ENCODE measurements at places on chromosomes 6 and 20.

- no peak for DNase-seq
Observed at GRCh38 chr6:142635130-142635529, 309.8 kb downstream of the HIVEP2 start.

GRCh38 chr6:49557177-49557576 lies 6.7 kb downstream of the C6orf141 start:
- DNase-seq = no peak

GRCh38 chr6:30843611-30843998 lies 40.7 kb upstream of the DDR1 start:
- DNase-seq = no peak

- DNase-seq = no peak
Observed at GRCh38 chr6:128508588-128509296, 11.7 kb downstream of the PTPRK start.

DNA sequence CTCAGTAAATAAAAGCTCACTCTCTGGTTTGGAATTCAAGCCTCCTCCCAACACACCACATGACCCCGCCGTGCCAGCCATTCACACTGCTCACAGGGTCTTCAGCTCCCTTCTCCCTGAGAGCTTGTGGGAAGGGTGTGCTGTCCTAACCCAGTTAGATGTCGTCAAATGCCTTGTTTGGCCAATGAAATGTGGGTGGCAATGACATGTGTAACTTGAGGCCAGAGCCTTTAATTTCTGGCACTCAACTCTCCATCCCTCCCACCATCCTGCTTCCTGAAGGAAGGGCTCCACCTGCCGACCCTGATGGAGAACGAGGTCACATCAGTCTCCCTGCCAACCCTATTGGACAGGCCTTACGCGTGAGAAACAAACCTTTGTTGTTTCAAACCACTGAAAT lies 224.5 kb upstream of the AGPAT4 start:
- DNase-seq = no peak

DNA sequence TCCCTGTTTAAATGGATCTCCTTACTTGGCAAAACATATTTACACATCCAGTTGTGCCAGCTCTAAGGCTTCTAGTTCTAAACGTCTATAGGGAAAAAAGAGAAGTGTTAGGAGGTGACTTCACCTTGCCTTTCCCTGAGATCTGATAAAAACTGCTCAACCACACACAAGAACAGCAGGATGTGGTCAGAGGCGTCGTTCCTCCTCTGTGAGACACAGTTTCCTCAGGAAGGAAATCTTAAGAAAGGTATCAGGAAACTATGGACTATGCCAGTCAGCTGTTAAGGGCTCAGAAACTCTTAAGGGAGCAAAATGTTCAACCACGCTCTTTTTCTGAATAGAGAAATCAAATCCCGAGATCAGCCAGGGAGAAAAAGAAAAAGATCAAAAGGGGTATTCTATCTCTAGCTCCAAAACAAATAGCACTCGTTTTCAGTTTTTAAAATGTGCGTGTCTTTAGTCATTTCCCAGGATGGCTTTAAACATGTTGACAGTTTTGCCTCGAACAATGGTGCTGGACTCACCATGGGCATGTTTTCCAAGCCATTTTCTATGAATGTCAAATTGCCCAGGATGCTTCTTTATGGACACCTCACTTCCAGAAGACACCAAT lies 154.5 kb downstream of the HACE1 start:
- no peak for DNase-seq

DNA sequence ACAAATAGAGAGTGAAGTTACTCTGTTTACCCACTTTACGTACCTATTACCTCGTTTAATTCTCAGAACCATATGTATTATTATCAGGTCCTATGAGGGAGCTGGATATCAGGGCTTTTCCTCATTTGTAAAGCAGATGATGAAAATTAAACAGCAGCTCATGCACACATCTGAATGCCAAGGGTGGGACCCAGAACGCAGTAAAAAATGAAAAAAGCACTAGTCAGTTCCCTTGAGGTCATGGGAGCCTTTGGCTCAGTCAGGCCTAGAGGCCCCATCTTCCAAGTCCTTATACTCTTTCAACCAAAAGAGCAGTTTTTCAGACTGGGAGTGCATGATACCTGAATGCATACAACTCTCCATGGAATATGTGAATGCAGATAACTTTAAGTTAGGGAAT lies 23.0 kb downstream of the B3GAT2 start:
- no peak for DNase-seq

- peak; percentile 48 for DNase-seq
Observed at GRCh38 chr6:73675466-73676098, 20.4 kb upstream of the CD109 start.

GRCh38 chr6:139927236-139927635 lies 552.8 kb upstream of the CITED2 start:
- no peak for DNase-seq

GRCh38 chr6:41255638-41256246 lies 27.6 kb downstream of the TREML4 start:
- no peak for DNase-seq

DNA sequence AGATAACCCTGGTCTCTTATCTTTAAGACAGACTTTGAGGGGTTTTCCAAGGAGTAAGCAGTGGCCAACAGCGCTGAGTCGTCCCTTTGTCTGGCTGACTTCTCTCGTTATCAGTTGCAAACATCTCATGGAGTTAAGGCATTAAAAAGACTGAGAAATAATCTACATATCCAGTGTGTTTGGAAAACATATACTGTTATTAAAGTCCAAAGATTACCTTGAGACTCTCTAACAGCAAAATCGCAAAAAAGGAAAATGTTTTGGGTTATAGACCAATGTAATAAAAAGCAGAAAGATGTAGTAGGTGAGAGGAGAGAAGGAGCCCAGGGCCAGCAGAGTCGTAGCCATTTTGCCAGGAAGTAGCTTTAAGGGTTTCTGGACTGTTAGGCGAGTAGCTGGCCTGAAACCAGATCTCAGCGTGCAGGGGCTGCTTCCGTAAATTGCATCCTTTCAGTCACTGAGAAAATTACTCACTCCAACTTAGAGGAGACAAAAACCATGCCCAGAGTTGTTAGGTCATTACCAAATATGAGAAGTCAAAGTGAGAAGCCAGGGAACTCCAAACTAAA lies 24.6 kb downstream of the MYLK4 start:
- DNase-seq = no peak

- no peak for DNase-seq
Observed at GRCh38 chr6:43275801-43276576, 22.1 kb upstream of the SLC22A7 start.

DNA sequence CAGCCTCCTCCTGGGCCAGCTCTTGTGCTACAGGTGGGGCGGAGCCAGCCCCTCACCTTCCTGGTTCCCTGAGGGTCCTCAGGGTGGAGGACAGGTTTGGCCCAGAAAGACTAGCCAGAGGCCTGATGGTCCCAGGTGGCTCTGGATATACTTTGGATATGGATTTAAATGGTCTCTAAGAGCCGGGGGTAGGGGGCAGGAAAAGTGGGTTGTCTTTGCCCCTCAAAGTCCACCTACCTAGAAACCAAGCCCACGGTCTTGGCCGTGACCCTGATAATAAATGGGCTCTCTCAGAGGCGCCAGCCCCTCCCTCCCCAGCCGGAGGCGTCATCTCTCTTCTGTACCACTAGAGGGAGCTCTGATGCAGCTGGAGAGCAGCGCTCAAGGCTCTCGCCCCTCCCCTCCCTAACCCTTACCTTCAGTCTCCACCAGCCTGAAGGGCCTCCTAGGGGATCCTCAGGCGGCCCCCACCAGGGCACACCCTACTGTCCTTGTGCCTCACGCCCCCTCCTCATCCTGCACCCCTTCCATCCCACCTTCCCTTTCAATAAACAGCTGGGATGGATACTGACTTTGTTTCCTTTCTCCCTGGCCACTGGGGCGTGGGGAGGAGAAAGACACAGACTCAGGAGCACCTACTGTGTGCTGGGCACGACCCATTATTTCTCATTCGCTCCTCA lies 7.5 kb downstream of the NRSN2 start:
- peak; percentile 68 for DNase-seq

- no peak for DNase-seq
Observed at GRCh38 chr6:8130399-8130798, 28.1 kb upstream of the EEF1E1 start.

DNA sequence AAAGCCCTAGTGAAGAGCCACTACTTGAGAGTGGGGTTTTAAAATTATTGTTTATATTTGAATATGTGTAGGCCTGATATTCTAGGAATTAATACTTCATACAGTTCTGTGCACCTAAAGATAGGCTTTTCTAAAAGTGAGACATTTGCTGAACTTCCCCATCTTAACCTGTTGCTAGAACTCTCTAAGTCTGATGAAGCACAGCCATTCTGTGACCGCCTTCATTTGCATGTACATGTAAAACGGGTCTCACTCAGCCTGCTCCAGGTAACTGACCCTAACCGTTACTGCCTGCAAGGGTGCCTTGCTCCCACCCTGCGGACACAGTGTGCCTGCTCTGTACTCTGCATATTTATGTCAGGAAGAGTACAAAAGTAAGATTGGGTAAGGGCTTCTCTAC lies 44.3 kb upstream of the IRF4 start:
- no peak for DNase-seq

- DNase-seq = no peak
Observed at GRCh38 chr20:21520702-21521595, 7.1 kb upstream of the NKX2-2 start.

- DNase-seq = no peak
Observed at GRCh38 chr6:168192901-168193815, 114.1 kb upstream of the FRMD1 start.

DNA sequence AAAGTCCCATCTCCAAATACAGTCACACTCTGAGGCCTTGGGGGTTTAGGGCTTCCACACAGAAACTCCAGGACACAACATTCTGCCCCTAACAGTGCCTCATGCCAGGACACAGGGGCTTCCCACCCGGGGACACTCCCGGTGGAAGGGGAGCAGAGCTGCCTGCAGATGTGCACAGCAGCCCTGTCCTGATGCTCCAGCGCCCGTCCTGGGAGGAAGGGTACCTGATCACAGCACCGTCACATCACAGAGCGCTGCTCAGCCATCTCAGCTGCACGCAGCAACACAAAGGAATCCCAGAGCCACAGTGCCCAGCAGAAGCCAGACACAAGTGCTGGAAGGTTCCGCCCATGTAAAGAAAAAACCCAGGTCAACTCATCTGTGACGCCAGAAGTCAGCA lies 156.7 kb downstream of the TAF4 start:
- DNase-seq = no peak

DNA sequence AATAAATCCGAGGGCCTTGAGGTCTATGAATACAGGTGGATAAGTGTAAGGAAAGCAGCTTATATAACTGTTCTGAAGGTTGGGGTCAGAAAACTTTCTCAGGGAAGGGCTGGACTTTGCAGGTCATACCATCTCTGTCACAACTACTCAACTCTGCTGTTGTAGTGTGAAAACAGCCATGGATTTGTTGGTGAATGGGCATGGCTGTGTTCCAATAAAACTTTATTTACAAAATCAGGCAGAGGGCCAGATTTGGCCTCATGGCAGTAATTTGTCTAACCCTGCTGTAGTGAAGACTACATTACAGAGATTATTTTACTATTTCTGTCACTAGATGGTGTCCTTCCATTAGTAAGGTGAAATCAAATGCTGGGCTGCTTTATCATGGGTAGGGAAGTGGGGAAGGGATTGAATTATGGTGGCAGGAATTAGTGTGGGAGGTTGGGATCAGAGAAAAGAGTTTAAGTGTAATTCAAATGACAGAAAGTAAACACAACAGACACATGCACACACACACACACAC lies 409.6 kb upstream of the CHD6 start:
- DNase-seq = no peak

DNA sequence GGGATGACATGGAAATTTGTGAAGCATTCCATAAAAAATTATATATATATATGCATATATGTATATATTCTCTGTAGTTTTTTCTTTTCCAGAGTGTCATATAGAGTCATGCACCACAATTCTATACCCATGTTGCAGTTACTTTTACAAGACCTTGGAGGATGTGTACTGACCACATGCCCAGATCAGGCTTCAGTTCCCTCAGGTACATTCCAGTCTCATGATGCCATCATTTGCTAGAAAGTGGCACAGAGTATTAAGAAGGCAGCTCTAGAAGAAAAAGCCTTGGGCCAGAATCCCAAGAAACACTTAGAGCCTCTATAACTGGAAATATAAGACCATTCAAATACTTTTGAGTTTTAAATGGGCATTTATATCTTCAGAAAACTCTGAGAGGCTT lies 685.5 kb upstream of the FLRT3 start:
- DNase-seq = no peak

- no peak for DNase-seq
Observed at GRCh38 chr6:167543602-167544497, 219.0 kb downstream of the TTLL2 start.

- no peak for DNase-seq
Observed at GRCh38 chr6:159061805-159062563, 17.2 kb upstream of the TAGAP start.

DNA sequence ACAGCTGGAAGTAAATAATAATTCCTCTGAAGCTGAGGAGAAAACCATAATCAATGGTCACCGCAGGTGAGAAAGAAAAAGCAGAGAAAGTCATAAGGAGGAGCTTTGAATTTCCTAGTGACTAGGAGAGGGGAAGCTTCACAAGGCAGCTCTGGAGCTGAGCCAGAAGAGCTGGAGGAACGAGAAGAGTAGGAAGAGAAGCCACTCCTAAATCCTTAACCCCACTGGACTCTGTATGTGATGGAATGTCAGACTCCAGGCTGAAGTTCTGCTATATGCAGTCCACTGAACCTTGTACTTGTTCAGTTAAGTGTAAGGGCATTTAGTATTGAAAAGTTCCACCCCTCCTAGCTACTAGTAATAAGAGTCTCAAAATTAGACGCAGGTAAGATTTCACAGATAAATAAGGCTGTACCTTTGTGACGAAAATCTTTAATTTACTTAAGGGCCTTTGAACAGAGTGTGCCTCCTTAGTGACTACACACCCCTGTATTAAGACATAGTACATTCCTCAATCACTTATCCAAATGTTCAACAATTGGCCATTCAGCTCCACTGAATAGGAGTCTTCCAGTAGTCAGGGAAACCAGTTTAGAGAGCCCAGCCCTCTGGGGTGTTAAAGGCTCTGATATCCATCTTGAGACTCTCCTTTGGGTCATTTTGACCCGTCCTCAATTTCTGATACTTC lies 71.4 kb upstream of the UFL1 start:
- no peak for DNase-seq

DNA sequence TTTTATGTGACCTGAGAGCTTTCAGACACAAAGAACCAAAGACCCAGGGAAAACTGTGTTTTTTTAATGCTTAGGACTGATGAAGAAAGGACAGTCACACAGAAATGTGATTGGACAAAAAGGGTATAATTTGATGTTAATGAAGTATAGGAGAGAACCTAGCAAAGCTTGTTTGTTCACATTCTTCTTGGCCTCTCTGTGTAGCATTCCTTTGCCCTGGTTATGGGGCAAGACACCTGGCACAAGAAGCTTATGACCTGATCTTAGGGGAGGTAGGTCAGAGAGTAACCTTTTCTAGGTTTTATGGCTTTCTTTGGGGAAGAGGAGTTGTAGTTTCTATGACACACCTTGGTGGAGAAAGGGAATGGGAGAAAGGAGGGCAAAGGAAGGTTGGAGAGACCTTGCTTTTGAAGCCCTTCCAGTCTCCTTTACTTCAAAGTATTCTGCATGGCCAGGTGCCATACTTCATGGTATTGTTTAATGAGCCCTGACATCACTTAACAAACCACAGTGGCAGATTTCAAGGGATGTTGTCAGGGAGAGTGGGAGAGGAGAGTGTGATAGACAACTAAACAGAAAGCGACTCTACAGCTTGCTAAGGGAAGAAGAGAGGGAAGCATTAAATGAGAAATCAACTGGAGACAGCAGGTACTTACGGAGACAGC lies 701.8 kb upstream of the FLRT3 start:
- no peak for DNase-seq
